ENCODE measurements at places on chromosomes 13 and 19. TPM values are rescaled to one million over a fixed set of nuclear protein-coding genes. Genes with fewer than 3 reads are reported as not detected.

DNA sequence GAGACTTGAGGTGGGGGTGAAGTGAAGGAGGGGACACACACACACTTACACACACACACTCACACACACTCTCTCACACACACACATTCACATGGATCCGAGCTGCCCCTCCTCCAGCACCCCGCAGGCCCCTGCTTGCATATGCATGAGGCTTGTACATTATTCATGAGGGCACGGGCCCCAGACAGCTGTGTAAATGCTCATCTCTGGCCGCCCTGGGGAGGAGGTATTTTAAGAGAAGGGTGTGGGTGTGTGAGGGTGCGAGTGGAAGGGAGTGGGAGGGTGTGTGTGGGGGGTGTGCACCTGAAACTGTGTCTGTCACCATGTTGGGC is 2.4 kb downstream of the NCAN start:
- no peaks in the 10 kb centered on the region for H3K36me3 ChIP-seq
- H3K4me3 ChIP-seq: no peak overlapping the region
- no peak for DNase-seq
- H3K27me3 ChIP-seq: peaks cover 5% of the 10 kb centered on the region
- H3K27ac ChIP-seq: no peak overlapping the region

The ZNF525 gene
- total RNA-seq: 9.6 TPM

The TEX26 gene
- total RNA-seq: not detected

The ADAMTSL5 gene
- total RNA-seq: 0.49 TPM

DNA sequence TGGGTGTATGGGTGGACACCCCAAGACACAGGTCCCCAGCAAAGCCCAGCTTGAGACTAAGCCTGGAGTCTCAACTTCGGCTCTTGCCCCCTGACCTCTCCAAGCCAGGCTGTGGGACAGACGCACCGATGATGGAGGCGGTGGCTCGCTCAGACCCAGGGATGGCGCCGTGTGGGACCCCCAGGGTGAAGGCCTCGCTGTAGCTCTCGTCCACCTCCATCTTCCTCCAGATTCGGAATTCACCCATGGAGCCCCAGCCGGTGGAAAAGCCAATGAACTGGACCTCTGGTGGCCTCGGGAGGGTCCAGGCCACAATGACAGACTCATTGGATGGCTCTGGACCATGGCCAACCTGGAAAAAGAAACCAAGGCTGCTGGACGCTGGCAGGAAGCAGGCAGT is 39.1 kb downstream of the F2RL3 start:
- no peak overlapping the region for H3K27ac ChIP-seq
- no peaks in the 10 kb centered on the region for H3K27me3 ChIP-seq
- no peak for DNase-seq
- no peaks in the 10 kb centered on the region for H3K36me3 ChIP-seq
- no peaks in the 10 kb centered on the region for H3K4me1 ChIP-seq

The FCER2 gene
- total RNA-seq: not detected

DNA sequence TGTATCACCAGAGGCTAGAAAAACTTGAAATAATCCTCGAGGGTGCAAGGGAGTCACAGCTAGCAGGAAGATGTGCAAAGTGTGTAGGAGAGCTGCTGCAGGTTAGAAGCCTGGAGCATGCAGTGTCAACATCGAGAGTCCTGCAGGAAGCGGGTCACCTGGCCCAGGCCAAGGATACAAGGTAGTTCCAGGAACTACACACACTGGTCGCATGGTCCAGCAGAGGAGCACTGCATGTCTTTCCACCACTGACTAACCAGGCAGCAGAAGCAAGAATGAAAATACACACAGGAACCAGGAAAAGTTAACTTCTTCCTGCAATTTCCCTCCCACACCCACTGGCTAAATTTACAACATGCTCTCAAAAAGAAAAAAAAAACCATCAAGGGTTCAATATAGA is 36.0 kb upstream of the MIR17HG start:
- H3K4me1 ChIP-seq: no peaks in the 10 kb centered on the region
- H3K27me3 ChIP-seq: no peaks in the 10 kb centered on the region
- DNase-seq: no peak
- H3K27ac ChIP-seq: no peak overlapping the region
- H3K36me3 ChIP-seq: no peaks in the 10 kb centered on the region

The IL11 gene
- not detected for total RNA-seq

- H3K4me3 ChIP-seq: no peak overlapping the region
- no peaks in the 10 kb centered on the region for H3K27me3 ChIP-seq
- H3K36me3 ChIP-seq: no peaks in the 10 kb centered on the region
- no peaks in the 10 kb centered on the region for H3K4me1 ChIP-seq
Observed at GRCh38 chr13:70206671-70207070, 98.4 kb upstream of the KLHL1 start.

DNA sequence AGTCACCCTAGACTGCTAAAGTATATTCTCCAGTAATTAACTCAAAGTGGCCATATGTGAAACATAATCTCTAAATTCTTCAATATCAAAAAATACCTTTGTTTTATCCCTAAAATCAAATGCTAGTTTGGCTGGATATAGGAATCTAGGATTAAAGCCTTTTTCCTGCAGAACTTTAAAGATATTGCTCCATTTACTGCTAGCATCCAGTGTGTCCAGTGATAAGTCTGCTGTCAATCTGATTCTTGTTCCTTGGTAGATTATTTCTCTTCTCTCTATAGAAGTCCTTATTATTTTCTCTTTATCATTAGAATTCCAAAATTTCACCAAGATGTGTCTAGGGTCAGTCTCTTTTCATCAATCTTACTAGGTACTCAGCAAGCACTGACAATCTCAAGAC is 384.6 kb downstream of the FGF14 start:
- H3K4me1 ChIP-seq: no peaks in the 10 kb centered on the region
- no peak overlapping the region for H3K27ac ChIP-seq
- H3K27me3 ChIP-seq: no peaks in the 10 kb centered on the region
- H3K36me3 ChIP-seq: no peaks in the 10 kb centered on the region
- DNase-seq: no peak

Measured in thyroid gland (tissue), 4 donors.